Activated CD4-positive, alpha-beta T cell treated with anti-CD3 and anti-CD28 coated beads for 1 hour (primary cell): ENCODE measurements at places on chromosomes 6 and 20.

DNA sequence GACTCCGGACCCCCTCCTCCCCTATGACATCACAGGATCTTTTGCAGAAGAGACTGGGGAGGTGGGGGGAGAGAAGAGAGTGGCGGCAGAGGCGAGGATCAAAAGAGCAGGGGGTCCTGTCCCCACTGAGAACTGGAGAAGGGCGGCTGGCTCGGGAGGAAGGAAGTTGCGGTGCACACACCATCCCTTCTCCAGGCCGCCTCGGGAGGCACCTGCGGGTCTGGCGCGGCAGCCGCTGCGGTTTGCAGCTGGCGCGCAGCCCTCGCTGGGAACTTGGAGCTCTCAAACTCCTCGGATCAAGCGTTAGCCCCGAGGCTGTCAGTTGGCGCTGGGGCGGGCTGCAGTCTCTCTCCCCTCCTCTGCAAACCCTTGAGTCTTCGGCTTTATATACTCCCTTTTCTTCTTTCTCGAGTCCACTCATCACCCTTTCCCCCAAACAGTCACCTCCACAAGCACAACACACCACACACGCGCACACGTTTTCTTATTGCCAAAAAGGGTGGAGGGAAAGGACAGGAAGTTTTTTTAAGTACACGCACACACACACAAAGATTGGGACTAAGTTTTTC lies 180.7 kb downstream of the TBXT start:
- no peak for DNase-seq

DNA sequence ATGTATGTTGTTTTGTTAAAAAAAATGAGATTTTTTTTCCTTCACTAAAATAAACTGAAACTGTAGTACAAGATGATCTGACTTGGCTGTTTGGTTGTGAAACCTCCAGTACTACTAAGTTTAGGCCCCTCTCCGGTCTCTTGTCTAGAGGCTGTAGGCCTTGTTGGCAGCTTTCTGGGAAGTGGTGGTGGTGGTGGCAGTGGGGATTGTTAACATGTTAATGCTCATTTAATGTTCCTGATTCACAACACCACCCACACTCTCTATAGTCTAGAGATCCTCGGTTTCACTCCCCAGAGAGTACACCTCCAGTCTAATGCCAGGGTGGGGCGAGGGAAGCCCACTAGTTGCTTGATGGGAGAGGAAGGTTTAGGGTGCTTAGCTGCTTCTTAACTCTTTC lies 24.1 kb downstream of the STK4 start:
- DNase-seq = no peak

- DNase-seq = no peak
These were observed 189.2 kb downstream of the TBC1D7 start for GRCh38 chr6:13139119-13139518.

DNA sequence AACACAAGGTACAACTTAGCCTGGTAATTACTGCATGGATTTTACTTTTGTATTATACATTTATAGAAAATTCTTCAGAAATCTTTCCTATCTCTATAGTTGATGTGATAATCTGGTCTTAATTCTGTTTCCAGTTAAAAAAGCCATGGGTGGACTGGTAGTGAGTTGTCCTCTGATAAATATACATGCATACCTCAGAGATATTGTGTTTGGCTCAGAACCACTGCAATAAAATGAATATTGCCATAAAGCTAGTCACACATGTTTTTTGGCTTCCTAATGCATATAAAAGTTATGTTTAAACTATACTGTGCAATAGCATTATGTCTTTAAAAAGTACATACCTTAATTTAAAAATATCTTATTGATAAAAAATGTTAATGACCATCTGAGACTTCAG lies 708.6 kb upstream of the MARCKS start:
- DNase-seq = no peak

DNA sequence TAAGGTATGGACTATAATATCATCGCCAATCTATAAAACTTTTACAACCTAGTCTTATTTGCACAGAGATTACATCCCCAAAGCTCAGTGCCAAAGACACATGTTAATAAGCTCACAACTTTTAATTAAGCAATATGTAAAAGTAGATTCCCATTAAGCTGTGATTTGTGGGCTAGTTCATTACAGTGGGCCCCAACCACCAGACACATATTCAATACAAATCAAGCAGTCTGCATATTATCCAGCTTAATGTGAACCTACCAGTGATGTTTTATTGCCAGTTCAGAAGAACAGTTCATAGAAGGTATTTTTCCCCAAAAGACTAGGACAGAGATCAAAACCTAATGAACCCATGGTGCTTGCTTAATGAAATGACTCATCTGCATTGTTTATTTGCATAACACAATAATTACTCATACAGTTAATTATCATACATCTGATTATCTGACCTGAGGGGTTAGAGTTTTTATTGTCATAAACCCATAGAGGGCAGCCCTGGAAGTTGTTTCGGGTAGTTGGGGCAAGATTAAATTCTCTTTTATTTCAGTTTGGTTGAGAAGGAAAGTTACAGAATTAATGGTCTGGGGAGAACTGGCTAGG lies 831.0 kb downstream of the TFAP2A start:
- no peak for DNase-seq
